ENCODE measurements at places on chromosomes 12 and 14. TPM values are rescaled to one million over a fixed set of nuclear protein-coding genes. Genes with fewer than 3 reads are reported as not detected.

DNA sequence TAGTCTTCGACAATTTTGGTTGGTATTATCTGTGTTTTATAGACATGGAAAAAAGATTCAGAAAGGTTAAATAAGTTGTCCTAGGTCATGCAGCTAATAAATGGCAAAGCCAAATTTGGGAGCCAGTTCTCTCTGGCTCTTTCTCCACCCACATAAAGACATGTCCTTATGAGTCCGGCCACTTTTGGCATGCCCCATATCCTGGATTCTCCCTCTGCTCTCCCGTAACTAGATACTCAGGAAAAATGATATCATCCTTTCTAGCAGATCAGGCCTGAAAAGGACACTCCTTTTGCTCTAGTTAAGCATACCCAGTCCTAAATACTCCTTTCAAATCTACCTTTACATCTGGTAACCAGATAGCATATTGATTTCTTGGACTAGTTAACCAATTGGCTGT lies 64.4 kb downstream of the TTLL5 start:
- no peak for DNase-seq

- peak; percentile 62 for DNase-seq
Measured at GRCh38 chr12:120529641-120530417, 871 bp upstream of the COQ5 start.

- DNase-seq: no peak
Measured at GRCh38 chr12:113413488-113413939, 8.7 kb upstream of the SDSL start.

- DNase-seq: no peak
Measured at GRCh38 chr12:91098941-91099340, 12.4 kb downstream of the LUM start.

GRCh38 chr12:90298289-90298948 lies 589.8 kb upstream of the ATP2B1 start:
- DNase-seq: no peak

DNA sequence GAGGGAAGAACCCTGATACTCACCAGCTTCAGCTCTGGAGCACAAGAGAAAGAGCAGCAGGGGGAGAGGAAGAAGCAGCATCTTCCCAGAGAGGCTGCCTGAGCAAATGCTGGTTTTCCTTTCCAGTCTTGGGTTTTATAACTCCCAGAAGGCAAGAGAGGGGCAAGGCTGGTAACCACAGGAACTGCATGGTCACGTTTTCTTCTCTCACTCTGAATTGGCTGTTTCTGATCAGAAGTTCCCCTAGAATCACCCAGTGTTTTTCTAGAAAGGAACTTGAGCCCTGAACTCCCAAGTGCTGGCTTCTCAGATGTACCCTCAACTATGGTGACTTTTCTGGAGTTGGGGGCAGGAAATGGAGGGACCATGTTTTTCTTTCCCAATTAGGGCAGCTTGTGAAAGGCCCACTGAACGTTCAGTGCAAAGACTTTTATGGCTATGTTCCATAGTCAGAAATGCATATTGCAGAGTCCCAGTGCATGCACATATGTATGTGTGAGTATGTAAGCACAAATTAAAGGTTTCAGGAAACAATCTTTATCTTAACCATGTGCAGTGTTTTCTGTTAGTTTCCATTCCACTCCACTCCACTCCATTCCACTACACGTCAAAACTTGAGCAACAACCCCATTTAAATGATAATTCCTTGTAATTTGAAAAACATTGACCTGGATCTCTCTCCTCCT lies at the start of gene CMA1:
Gene CMA1, minus strand, starts transcription at position 111 of the 686 bp plus-strand sequence. Its CDS starts 30 bp downstream, at position 81.
- no peak for DNase-seq

Gene TAS2R50
- 0.18 TPM for polyA plus RNA-seq

Gene ABHD12B
- polyA plus RNA-seq: 1.2 TPM

Gene TOMM20L
- 2.8 TPM for polyA plus RNA-seq

Gene CCDC184
- 0.29 TPM for polyA plus RNA-seq

Gene SCNN1A
- 88.9 TPM for polyA plus RNA-seq
